ENCODE measurements at places on chromosomes 11 and 22. TPM values are rescaled to one million over a fixed set of nuclear protein-coding genes. Genes with fewer than 3 reads are reported as not detected.

GRCh38 chr11:86550757-86551156, 121.7 kb downstream of the ME3 start:
- DNase-seq, result no peak

DNA sequence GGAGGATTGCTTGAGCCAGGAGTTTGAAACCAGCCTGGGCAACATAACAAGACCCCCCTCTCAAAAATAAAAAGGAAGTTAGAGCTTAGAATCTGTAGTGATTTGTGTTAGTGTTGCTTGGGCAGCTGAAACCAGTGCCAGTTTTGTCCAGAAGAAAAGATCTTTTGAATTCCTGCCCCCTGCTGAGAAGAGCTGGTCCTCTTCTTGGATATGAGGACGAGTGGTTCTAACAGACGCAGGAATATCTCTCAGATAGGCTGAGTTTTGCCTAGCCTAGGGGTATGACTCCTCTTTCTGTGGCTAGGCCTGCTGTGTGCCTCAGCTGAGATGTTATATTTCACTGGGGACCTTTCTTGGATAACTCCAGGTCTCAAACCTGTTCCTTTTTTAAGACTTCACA, 102.8 kb downstream of the STIM1 start:
- no peak for DNase-seq

DNA sequence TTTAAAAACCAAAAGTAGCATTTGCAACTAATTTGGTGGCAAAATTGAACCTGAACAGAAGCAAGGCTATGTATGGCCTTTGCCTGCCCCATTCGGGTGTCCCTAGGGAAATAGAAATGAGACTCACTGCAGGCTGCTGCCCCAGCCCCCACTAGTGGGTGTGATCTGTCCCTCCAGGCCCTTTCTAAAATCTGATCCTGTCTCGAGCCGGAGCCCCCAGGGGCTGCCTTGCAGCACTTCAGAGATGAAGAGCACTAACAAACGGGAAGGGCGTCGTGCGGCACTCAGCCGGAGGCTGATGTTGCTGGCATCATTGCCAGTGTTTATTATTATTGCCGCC, 43.2 kb downstream of the CD82 start:
- DNase-seq, result no peak

GRCh38 chr11:57729479-57729878, 11.8 kb upstream of the SELENOH start:
- DNase-seq, result no peak

GRCh38 chr11:82790723-82791484, 57.2 kb upstream of the FAM181B start:
- no peak for DNase-seq

DNA sequence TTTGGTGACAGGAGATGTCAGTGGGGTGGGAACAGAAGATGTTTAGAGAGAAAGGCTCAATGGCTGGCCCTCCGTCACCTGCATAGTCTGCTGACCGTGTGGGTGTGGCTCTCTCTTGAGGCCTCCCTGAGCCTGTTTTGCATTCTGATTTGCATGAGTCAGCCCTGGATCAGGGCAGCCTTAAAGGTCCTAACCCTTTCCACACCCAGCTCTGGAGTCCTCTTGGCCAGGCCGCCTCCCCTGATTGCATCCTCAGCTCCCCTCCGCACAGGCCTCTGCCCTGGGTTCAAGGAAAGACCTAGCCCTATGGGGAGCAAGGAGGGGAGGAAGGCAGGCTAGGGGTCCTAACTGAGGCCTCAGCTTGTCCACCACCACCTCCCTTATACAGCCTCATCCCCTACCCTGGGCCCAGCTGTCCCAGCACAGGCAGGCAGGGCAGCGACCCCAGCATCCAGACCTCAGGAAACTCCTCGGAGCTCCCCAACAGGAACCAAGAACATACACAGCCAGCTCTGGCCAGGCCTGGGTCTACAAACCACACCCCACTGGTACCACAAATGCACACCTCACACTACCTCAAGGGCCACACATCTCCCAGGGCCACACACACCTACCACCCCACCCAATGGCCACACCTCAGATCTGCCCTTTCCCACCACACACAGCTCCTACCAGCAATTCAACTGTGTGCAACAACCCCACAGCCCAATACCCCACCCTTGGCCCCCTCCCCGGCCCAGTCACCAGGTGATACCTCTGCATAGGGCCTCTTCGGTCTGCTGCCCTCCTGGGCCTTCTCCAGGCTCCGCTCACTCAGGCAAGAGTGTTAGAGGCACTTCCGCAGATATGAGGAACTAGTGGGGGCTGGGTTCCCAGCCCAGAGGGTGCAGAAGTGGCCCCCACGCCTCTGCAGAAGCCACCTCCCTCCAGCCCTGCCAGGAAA, 13.7 kb downstream of the ARAP1 start:
- DNase-seq, result no peak

DNA sequence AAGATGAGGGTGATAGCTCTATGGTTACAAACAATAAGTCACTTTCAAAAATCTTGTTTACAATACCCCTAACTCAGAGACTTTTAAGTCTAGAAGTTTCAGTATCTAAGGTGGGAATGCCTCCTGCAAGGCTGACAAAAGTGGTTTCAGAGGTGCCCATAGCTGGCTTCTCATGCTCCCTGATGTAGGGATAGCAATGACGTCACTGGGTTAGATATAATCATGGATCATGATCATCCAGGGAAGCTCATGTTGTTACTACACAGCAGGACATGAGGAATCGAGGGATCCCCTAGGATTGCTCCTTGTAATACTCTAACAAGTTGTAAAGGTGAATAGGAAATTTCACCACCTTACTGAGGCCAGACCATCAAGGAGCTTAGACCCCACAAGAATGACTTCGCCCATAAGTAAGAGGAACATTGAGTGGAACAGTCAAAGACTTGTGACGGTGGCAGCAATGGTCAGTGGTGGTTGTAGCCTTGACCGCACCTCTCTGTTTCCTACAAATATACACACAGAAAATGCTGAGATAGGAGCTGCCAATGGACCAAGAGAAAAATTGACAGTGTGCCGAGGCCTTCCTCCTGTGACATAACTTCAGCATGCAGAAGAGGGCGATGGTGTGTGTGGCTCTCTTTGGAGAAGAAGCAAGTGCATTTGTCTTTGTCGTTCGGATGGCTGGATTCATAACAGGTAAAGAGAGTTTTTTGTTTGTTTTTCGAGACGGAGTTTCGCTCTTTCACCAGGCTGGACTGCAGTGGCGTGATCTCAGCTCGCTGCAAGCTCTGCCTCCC, 15.6 kb downstream of the APOL4 start:
- no peak for DNase-seq

GRCh38 chr11:122808478-122808869, 29.8 kb upstream of the CRTAM start:
- DNase-seq, result peak; percentile 71

DNA sequence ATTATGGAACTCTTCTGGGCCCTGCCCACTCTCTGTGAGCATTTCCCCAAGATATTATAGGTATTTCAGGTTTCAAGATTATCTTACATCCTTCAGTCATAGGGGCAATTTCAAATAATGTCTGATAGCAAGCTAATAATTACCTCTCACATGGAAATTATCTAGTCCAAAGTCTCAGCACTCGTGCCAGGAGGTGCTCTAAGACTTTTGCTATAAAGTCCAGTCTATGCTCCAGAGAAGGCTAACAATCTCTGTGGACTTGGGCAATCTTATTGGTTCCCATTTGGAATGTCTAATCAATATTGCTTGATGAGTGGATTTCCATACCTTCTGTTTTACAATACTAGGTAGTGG, 5.4 kb downstream of the TREH start:
- no peak for DNase-seq

GRCh38 chr11:10844356-10844755, 13.5 kb downstream of the ZBED5 start:
- no peak for DNase-seq

DNA sequence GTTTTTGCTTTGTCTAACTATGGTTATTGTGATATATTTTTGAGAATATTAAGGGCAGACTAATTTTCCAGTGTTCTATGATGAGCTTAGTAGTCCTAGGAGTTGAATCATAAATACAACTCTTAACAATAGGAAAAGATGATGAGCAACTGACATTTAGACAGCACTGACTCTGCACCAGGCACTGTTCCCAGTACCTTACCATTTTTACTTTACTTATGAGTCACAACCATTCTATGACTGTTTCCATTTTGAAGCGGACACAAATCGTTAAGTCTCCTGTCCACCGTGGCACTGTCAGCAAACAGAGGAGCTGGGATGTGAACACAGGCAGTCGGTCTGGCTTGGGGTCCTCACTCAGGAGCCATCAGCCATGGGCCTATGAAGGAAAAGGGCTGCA, 3.4 kb upstream of the SCGB2A2 start:
- DNase-seq, result no peak

- DNase-seq, result no peak
Measured at GRCh38 chr11:63993993-63994392, 7.8 kb downstream of the OTUB1 start.

DNA sequence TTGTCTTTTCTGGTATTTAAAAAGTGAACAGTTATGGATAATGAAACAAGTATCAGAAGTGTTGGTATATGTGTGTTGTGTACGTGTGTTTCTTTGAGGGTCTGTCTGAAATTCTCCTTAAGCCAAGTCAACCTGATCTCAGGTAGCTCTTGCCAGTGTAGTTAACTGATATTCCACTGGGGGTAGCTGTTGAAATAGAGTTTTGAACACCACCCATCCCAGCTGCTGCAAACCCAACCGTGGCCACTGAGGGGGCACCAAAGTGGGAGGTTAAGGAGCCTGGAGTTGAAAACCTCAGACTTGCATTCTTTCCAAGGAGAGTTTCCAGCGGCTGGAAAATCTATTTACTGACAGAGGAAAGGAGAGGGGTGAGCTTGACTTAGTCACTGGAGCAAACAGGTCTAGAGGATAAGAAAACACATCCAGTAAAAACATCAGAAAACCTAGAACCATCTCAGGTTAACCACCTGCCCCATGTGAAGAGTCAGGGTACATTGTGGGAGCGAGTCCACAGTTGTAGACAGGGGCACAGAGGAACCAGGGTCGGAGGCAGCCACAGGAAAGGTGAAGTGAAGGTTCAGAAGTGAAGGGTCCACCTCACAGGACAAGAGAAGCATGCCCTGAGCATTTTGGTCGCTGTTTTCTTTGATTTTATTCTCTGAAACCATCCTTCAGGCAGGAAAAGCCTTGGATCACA, 8.8 kb upstream of the CUL5 start:
- DNase-seq, result peak; percentile 37

- DNase-seq, result no peak
Measured at GRCh38 chr22:36678477-36678876, 25.1 kb downstream of the CACNG2 start.

DNA sequence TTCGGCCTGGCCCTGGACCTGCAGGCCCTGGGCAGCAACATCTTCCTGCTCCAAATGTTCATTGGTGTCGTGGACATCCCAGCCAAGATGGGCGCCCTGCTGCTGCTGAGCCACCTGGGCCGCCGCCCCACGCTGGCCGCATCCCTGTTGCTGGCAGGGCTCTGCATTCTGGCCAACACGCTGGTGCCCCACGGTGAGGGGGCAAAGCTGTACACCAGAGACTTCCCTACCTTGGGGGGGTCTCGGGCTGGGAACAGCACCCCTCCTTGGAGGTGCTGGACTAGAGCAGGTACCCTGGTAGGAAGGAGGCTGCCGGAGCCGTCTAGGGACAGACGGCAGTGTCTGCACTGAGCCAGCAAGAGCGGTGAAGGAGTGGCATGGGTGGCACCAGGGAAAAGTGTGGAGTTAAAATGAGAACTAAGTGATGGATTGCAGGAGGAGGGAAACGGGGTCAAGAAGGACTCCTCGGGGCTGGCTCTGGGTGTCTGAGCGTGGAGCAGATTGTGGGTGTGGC, 8.7 kb downstream of the SLC22A12 start:
- no peak for DNase-seq

EHD1 gene
- polyA plus RNA-seq, result 219 TPM

HBE1 gene
- polyA plus RNA-seq, result not detected

ZNF280B gene
- 0.14 TPM for polyA plus RNA-seq

TRPC6 gene
- not detected for polyA plus RNA-seq

Measured in mammary epithelial cell (primary cell).